Occipital lobe (tissue), 3 donors: ENCODE measurements at places on chromosomes 7 and 10. TPM values are rescaled to one million over a fixed set of nuclear protein-coding genes. Genes with fewer than 3 reads are reported as not detected.
A peak's percentile ranks its signal among the peaks of the same experiment; 100 is the strongest.

TLL2 gene
- total RNA-seq, result 0.78 TPM

LLCFC1 gene
- not detected for total RNA-seq

- DNase-seq, result no peak
Observed at GRCh38 chr10:79372871-79373270, 25.6 kb downstream of the PPIF start.

MEIG1 gene
- total RNA-seq, result not detected

RTKN2 gene
- 7.5 TPM for total RNA-seq

MACC1 gene
- 0.16 TPM for total RNA-seq

DNA sequence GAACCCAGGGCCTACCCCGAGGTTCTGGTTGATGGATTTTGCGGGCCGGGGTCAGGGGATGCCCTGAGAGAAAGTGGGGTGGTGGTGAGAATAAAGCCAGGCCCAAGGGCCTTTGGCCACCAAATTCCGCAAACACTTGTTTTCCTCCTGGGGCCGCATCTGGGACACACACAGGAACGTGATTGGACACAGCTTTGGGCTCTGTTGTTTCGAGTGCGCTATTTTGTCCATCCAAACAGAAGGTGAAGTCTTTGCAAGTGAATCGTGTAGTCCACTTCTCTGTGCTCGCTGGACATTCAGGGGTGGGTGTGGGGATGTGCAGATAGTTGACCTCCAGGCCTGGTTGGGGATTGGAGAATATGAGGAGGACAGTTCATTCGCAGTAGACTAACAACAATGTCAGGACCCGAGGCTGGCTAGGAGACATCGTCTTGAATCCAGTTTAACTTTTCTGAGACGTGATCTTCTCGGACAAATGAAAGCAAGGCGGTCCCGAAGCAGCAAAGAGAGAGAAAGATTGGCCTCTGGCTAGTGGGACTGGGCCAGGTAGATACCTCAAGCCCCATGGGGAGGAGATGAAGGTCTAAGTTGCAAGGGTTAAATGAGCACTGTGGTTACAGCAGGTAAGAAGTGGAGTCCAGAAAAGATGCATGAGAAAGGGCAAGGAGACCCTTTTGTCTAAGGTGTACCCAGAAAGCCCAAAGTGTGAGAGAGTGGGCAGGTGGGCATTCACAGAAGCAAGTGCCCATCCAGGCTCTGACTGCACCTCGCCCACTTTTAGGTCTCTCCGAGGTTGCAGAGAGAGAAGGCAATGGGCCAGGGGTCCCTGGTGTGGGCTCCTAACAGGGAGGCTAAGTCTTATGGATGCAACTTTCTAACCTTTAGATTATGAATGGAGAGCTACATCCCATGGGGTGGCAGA, 764 bp upstream of the FAM131B start:
- DNase-seq, result no peak

- DNase-seq, result peak; percentile 10
Observed at GRCh38 chr10:34967335-34967880, 122.7 kb downstream of the CUL2 start.

DNA sequence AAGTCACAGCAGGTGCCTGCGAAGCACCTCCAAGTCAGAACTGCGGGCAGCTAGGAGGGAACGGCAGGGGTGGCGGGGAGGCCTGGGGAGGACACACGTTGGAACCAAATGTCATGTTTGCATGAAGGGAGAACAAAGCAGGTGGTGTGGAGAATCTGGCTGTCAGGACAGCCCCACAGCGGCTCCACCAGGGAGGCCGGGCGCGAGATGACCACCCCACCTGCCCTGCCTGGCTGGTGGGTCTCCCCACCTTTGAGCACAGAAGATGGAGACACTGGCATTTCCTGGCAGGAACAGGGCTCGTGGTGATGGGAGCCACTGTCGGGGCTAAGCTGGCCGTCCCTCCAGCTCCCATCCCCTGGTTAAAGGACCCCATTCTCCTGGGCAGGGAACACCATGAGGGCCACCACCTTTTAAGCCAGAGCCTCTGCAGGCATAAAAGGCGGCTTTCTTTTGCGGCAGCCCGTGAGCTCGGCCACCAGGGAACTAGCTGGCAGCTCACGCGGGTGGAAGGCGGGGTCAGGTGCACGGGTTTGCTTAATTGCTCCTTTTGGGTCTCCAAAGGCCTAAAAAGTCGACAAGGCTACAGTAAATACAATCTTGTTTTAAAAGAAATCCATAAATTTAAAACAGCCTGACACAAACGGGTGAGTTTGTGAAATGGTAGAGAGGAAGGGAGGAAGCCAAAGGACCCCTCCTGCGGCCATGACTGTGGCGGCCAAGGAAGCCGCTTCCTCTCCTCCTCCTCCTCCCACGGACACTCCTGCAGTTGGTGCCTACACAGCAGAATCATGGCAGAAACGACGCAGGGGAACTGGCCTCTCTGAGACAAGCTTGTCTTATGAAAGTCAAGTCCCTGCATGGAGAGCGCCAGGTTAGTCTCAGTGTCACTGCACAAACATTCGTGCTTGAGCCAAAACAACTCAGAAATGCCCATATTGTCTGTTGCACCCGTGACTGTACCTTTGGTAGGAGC, 213.8 kb downstream of the DNAJB6 start:
- DNase-seq, result no peak

DNA sequence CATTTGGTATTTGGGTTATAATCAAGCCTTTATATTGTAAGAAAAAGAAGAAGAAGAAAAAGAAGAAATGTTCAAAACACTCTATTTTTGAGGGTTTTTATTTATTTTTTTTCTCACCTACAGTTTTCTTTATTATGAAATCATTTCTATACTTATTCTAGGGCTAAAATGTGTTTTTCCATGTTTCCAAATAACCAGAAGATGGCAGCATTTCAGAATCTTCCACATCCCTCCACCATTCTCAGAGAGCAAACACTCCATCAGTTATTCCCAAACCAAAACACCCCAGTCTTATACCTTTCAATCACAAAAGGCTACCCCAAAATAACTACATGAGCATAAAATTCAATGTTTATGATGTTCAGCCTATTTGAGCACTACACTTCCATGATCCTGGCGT, 38.7 kb upstream of the PPP1R17 start:
- DNase-seq, result no peak

DNA sequence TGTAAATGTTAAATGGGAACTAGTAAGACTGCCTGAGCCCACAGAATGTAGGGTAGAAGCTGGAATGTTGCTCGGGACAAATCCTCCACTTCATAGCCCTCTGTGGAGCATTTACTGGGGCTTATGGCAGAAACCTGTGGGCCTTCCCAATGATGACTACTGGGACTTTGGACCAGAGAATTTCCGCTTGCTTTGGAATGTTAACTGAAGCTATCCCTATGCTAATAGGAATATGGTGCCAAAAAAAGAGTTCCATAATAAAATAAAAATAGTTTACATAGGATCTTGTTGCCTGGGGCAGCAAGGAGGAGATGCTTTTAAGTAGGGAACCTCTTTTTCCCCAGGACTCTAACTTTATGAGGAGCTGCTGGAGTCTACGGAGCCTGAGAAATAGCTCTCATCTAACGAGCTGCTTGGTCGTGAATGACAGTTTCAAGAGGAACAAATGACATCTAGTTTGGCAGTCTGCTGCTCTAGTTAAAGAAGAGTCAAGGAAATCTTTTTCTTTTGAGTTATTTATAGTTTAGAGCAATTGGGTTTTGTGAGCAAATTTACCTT, 5.7 kb upstream of the DYNC2I1 start:
- no peak for DNase-seq

- no peak for DNase-seq
Observed at GRCh38 chr10:49272251-49273081, 26.5 kb upstream of the C10orf71 start.

DEPP1 gene
- 3.1 TPM for total RNA-seq

RASSF4 gene
- 7.2 TPM for total RNA-seq

COBL gene
- 6.4 TPM for total RNA-seq

AKR1D1 gene
- total RNA-seq, result not detected

GRCh38 chr7:75039166-75039565, 34.4 kb downstream of the RCC1L start:
- DNase-seq, result no peak

UPK3BL2 gene
- 1.4 TPM for total RNA-seq

DNA sequence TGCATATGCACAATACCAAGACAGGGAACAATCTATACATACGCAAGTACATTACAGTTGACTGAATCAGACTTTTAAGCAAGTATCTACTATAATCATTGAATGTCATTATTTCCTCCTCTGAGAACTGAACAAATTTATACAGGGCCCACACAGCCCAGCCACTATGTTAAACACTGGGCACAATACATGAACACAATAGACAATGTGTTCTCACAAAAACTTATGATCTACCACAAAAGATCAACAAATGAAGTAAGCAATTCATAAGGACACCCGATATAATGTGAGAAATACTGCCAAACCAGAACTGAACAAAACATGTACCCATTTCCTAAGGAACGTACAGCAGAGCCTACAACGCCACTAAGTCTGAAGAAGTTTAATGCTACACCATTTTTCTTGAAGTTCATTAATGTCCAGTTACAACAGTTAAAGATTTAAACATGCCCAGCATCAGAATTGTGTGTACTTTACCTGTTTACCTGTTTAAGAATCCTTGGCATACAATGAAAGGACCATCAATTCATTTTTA, 31.5 kb downstream of the SHTN1 start:
- DNase-seq, result no peak

DNA sequence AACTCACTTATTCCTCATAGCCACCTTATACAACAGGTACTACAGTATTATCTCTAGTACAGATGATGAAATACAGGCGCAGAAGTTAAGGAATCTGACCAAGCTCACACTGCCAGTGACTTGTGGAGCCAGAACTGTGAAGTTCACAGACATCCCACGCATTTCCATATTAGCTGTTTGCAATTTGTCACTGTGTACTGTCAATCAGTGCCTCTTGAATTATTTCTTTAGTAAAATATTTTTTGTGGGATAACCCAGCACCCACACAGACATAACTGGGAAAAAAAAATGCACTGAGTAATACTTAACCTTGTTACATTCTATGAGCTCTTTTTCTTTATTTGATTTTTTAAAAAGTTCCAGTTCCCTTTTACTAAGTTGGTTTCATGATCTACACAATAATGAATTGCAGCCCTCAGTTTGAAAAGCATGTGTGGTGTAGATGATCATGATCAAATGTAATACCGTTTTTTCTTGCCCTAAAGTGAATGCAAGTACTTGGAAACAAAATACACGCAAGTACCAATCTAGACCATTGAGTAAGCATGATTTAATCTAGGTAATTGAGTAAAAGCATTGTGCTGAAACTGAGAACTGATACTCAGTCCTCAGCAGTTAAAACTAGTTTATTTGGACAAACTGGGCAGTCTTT, 14.1 kb downstream of the CUL1 start:
- no peak for DNase-seq

DNA sequence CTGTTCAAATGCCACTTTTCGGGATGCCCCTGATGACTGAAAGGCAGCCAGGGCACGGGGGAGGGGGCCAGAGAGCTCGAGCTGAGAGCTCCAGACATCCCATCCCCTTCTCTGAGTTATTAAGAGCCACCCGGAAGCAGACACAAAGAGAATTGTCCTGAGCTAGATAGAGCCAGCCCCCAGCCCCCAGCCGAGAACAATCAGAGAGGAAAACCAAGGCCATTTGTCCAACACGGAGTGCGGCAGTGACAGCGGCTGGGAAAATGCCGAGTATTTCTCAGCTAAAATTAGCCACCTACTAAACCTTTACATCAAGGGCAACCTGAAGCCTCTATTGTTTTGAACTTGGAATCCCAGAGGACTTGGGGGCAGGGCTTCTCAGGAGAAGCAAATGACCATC, 51.0 kb downstream of the UNC5B start:
- no peak for DNase-seq

DNA sequence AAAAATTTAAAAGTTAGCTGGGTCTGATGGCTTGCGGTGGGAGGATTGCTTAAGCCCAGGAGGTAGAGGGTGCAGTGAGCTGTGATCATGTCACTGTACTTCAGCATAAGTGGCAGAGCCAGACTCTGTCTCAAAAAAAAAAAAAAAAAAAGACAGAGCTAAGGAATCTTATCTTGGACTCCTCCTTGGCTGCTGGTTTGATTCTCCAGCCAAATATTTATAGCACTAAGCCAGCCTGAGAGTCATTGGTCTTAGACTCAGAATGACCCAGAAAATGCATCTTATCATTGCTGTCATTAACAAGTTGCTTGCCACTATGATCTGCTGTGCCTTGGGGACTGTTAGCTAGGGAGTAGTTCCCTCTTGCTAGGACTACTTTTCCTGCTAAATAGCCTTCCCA, 164.7 kb downstream of the GNAT3 start:
- DNase-seq, result no peak

- DNase-seq, result no peak
Observed at GRCh38 chr7:144027070-144027469, 21.7 kb upstream of the OR2A5 start.

- DNase-seq, result peak; percentile 63
Observed at GRCh38 chr7:44269417-44269816, 56.0 kb downstream of the CAMK2B start.

OPN1SW gene
- not detected for total RNA-seq

GRCh38 chr10:108036265-108036664, 871.8 kb upstream of the SORCS1 start:
- DNase-seq, result no peak

GRCh38 chr7:93036149-93036640, 81.6 kb downstream of the SAMD9 start:
- DNase-seq, result no peak

- no peak for DNase-seq
Observed at GRCh38 chr7:141558544-141559183, 7.5 kb downstream of the AGK start.

DNA sequence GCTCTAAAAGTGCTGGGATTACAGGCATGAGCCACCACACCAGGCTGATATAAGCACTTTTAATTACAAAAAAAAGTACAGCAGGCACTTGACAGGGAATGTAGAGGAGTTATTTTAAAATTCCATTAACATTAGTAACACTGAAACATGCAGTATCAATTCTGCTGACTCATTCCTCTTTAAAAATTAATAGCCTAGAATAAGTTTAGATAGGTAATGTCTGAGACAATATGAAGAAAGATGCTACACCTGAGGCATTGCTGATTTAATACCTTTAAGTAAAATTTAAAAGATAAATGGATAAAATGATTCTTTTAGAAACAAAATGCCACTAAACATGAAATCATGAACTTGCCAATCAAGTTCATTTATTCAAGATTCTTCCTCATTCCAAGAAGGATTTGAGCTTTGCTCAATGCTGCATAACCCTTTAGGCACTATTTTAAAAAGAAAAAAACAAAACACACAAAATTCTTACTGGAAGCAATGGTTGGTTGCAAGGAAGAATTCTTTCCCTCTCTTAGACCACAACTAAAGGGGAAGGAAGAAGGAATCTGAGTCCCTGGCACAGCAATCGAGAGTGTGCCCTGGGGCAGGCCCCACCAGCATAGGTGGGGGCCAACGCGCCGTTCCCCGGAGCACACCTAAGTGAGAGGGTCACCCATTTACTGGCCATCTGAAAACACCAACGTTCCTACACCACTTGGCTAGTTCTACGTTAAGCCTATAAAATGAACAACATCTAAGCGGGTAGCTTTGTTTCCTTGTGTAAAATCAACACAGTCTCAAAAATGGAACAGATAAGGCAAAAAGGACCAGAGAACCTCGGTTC, 26.6 kb downstream of the ESYT2 start:
- DNase-seq, result no peak

SLC26A3 gene
- total RNA-seq, result not detected
